KG1 (cell line): ENCODE measurements at places on chromosomes 4 and X.

DNA sequence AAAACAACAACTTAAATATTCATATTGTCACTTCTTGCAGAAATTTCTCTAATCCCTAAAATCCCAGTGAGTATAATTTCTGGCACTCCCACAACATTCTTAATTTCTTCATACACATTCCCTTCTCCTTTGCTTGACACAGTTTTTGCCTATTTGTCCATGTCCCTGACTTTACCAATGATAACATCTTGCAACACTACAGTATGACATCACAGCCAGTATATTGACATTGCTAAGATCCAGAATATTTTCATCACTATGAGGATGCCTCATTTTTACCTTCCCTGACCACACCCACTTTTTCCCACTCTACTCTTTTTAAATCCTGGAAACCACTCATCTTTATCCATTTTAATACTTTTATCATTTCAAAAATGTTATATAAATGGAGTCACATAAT is 292.3 kb upstream of the GK2 start:
- DNase-seq: no peak

GRCh38 chr4:98682719-98683118 is 24.3 kb upstream of the TSPAN5 start:
- no peak for DNase-seq

DNA sequence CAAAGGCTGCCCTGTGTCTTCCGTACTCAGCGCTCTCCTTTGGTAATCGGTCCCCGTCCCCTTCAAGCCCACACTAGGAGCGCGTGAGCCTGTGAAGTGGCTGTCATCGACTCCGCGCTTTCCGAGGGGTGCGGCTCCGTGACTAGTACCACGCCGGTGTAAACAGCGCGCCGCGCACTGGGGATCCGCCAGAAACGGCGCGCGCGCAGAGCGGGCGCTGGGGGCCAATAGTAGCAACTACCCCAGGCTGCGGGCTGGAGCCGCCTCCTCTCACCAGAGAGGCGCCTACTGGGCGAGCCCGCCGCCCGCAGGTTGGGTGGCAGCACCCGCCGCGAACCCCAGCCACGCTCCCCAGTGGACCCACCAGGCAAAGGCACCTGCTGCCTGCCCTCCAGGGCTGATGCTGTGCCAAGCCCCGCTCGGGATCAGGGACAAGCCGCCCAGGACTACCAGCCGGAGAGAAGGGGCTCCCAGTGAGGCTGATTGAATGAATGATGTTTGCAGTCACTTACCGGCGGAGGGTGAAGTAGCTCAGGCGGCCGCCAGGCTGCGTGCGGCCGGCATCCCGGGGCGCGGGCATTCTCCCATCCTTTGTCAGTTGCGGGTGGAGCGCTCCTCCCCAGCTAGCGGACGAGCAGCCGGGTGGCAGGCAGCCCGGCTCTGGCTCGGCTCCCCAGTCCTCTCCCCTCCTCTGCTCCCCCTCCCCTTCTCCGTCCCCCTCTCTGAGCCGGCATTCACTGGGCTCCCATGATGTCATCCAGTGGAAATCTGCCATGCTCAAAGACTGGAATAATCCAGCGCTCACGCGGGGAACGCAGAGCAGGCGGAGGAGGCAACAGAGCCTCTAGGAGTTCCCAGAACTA is 370.3 kb upstream of the SMIM31 start:
- no peak for DNase-seq

GRCh38 chrX:38060331-38060878 is 54.1 kb downstream of the SYTL5 start:
- DNase-seq: no peak

DNA sequence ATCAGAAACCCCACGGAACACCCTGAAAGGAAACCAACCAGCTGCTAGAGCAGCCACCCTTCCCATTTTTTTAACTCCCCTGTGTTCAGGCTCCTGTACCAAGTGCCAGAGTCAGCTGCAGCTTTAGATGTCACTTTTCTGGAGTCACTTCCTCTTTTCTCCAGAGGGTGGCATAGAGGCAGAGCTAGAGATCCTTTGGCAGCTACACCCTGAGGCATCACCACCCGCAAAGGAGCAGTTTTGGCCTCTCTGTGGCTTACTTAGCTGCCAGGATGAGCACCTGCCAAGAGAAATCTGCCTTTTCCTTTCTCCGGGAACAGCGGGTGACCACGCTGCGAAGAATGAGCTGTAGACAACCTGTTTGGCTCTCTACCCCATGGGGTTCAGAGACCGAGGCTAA is 58.0 kb upstream of the CHRDL1 start:
- DNase-seq: no peak

DNA sequence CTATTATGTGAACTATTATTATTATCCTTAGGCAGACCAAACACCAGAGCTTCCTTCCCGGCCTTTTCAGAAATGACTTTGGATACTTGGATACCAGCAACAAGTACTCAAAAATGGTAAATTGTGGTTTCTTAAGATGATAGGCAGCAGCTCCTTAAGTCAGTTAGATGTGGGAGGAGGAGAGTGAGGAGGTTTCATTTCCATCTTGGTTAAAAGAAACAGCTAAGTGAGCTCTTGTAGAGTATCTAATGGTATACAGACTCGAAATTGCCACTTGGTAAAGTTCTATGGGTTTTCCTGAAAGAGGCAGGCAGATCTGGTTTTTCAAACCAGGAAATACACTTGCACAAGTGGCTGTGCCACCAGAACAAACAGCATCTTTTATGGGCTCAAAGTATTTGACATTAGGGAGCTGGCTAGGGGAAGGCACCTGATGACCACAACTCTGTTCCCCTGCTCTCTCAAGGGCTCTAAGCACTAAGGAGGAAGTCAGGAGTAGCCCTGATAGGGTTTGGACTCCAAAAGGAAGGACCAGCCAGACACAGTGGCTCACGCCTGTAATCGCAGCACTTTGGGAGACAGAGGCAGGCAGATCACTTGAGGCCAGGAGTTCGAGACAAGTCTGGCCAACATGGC is 130.9 kb downstream of the TMEM164 start:
- no peak for DNase-seq

DNA sequence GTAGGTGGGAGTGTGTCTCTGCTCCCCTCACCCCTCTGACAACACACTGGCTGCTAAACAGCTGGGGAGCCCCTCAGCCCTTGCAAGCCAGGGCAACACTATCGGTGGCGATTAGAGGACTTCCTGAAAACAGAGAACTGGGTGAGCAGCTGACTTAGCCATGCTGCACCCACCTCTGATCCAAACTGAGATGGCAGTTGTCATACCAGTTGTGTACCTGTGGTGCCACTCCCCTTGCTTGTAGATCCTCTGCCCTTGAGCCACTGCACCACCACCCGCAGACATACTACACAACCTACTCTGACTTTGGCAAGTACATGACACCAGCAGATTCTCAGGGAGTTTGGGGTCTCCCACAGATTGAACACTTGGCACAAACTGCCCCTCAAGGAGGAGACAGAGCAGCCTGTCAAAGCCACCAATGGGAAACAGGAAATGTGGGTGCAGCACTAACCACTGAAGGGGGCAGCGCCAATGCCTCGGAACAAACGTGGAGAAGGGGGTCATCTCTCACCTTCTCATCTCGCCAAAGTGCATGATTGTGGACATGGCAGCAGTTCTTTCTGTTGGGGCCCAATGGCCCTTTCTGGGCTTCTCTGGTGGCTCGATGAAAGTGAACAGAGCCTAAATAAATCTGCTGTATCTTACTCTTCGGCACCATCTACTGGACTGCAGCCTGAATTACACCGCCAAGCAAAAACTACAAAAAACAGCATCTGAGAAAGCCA is 119.8 kb downstream of the NEK1 start:
- no peak for DNase-seq

DNA sequence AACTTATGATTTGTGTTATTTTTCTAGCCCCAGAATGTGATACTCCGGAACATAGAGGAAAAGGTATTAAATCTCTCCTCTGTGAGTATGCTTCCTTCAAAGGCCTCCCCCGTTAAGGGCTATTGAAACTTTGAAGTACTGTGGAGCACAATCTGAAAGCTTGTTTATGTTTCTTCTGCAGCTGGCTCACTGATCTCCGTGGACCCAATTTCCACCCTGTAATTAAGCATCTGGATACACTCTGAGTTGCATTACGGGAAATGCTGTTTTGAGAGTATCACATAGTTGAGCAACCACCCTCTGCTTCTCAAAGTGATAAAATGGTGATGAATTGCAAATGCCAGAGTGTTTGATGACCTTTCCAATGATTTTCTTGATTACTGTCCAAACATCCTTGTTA is 296.8 kb upstream of the PABPC5 start:
- no peak for DNase-seq

DNA sequence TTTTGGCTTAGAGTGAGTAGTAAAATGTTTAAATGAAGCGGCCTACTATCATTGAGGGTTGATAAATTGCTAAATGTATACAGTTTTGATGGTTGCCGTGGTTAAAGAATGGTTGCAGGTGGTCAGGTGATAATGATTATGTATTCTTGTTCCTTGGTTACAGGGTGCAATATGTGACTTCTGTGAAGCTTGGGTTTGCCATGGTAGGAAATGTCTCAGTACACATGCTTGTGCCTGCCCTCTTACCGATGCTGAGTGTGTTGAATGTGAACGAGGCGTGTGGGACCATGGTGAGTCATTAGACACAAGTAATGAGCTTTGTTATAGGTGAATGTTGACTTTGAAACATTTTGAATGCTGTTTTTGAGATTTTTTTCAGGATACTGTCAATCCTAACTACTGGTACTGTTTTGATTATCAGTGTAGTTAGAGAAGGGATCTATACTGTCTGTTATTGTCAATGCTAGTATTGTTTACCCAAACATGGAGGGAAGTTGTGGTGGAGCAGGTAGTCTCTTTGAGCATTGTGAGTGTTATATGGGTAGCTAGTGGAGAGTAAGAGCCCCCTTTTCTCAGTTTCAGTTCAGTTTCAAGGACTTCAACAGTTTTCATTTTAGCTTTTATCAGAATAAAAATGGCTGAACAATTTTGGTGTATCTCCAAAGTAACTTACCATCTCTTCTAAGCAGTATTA is 8.9 kb downstream of the ZNF330 start:
- DNase-seq: no peak

DNA sequence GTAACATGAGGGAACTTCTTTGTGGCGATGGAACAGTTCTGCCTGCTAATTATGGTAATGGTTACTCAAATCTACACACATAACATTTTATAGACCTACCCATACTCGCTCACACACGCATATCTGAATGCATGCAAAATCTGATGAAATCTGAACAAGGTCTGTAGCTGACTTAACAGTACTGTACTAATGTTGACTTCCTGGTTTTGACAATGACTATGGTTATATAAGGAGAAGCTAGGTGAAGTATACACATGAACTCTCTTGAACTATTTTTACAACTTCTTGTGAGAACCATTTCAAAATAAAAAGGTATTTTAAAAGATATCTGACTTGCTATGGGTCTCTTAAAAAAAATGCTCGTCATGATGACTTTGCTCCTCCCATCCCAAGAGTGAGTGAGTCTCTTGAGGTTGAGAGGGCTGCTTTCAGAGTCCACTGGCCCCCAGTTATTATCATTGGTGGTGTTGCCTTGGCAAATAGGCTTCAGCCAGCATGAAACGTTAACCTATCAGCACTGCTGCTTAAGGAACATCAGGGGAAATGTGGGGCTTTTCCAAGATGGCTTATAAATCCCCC is 99.8 kb downstream of the MTMR1 start:
- no peak for DNase-seq

DNA sequence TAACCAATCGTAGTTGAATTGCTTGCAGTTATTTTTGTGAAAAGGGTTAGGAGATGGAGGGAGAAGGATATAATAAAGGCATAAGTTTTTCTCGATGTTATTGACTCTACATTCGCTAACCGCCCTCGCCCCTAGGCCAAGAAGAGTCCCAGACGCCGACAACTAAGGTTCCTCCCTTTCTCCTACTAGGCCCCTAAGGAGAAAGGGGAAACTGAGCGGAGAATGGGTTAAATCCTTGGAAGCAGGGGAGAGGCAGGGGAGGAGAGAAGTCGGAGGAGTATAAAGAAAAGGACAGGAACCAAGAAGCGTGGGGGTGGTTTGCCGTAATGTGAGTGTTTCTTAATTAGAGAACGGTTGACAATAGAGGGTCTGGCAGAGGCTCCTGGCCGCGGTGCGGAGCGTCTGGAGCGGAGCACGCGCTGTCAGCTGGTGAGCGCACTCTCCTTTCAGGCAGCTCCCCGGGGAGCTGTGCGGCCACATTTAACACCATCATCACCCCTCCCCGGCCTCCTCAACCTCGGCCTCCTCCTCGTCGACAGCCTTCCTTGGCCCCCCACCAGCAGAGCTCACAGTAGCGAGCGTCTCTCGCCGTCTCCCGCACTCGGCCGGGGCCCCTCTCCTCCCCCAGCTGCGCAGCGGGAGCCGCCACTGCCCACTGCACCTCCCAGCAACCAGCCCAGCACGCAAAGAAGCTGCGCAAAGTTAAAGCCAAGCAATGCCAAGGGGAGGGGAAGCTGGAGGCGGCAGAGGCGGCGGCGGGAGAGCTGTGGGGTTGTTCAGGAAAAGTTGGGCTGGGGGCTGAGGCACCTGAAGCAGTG is 5.9 kb downstream of the ATOH1 start:
- no peak for DNase-seq

DNA sequence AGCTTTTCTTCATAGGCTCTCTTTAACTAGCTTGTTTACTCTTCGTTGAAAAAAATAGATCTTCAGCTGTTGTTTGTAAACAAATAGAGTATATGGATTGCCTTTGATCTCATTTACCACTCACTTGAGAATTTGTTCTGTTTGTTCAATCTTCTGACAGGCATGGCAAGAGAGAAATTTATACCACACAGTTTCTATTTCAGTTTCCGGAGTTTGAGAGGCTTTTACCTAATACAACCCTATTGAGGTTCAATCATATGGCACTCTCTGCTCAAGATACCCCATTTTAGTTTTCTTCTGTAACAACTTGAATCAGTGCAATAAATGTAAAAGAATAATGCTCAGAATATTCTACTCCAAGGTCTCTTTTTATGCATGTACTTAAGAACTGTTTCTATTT is 148.0 kb downstream of the EMCN start:
- DNase-seq: no peak

- no peak for DNase-seq
These were observed 1215.8 kb downstream of the RAPGEF2 start for GRCh38 chr4:160318567-160319220.
